ENCODE measurements at places on chromosomes 16 and 17.

GRCh38 chr16:80309178-80309577 is 231.6 kb upstream of the DYNLRB2 start:
- DNase-seq: no peak

- DNase-seq: no peak
Observed at GRCh38 chr17:39676198-39676819, 8.1 kb downstream of the PNMT start.

DNA sequence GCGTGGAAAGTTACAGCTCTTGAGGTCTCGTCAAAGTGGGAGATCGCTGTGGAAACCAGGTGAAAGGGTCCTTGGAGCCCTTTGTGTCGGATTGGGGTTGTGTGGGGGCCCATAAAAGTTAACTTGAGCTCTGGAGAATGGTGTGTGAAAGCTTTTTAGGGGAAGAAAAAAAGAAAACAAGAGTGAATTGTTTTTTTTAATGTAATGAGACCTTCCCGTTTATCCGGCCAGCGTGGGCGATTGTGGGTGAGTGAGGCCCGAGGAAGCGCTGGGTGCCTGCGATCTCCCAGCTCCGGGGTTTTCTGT is 150.6 kb downstream of the MSI2 start:
- no peak for DNase-seq

DNA sequence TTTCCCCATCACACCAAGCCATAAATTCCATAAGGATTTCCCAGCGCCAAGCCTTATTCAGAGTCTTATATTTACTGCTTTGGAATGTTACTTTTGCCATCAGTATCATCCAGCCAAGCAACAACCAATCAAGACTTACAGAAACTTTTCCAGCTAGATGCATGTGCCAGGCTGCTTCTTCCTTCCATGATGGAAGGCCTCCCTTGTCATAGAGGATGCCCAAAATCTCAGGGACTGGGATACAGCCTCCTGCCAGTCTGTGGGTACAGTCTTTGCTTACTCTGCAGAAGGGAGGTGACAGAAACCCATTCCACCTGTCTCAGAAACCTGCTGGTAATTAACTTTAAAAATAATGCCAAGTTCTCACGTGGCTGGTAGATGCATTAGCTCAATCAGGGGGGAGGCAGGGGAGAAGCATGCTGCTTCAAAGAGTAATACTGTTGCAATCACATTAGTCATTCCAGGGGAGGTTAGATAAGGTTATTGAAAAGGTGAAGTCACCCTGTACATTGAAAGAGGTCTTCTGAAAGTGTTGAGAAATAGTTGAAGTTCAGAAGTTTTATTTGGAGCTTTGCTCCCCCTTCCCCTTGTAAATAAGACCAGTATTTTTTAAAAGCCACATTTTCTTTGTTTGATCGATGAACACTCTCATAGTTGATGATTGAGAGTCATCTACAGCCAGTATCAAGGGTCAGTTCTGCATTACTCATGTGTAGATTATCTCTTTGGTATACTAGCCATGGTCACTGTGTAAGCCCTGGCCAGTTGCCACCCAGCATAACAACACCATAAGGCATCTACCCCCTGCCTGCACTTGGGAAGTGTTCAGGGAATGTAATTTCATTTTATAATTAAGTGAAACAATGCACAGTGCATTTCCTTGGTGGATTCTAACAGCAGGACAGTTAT is 22.2 kb downstream of the HLF start:
- peak; percentile 35 for DNase-seq

- DNase-seq: no peak
Observed at GRCh38 chr17:39755554-39756379, 18.0 kb downstream of the GRB7 start.

GRCh38 chr16:14148569-14148968 is 77.5 kb downstream of the MRTFB start:
- DNase-seq: no peak

GRCh38 chr17:78789663-78790181 is 7.6 kb upstream of the CYTH1 start:
- peak; percentile 81 for DNase-seq

DNA sequence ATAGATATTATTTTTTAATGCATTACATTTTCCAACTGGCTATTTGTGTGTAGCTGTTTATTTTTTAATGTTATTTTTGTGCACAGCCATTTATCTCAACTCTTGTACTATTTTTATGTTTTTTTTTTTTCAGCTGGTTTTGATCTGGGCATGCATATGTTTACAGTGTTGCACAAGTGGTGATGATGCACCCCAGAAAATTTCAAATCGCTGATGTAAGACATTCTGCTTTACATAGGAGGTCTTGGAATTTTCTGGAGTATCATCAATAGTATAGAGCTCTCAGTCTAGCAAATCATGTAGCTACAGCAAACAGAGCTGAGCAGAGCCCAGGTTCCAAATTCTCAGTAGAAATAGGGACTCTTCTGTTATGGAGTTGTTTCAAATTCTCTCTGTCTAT is 30.2 kb downstream of the CACNG5 start:
- DNase-seq: no peak

DNA sequence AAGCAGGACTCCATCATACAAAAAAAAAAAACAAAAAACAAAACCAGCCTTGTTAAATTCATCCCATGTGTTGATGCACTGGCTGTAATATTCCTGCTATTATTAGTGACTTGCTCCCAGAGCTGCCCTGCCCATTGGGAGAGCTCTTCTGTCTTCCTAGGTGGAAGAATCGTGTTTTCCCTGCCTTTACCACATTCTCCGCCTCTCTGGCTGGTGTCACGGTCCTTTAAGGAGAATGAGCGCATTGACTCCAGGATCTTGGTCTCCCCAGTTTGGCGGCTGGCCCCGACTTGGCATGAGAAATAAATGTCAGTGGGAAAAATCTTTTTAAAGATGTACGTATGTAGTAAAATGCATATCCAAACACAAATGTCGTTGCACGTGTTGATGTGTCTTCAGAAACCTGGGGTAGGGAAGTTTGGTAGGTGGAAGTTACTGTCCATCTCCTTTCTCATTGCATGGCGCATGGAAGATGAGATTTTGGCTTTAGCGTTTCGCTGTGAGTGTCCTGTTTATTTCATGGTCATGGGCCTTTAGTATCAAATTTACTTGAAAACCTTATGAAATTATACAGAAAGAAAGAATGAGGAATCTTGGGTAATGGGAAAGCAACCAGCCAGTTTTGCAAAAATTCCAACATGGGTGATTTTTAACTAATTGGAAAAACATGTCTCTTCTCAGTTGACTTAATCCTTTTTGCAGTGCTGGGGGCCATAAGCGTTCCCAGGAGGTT is 15.5 kb downstream of the RMI2 start:
- DNase-seq: no peak

GRCh38 chr16:48011466-48011865 is 144.3 kb downstream of the ABCC12 start:
- DNase-seq: no peak
